ENCODE measurements at places on chromosomes 16 and 17.

DNA sequence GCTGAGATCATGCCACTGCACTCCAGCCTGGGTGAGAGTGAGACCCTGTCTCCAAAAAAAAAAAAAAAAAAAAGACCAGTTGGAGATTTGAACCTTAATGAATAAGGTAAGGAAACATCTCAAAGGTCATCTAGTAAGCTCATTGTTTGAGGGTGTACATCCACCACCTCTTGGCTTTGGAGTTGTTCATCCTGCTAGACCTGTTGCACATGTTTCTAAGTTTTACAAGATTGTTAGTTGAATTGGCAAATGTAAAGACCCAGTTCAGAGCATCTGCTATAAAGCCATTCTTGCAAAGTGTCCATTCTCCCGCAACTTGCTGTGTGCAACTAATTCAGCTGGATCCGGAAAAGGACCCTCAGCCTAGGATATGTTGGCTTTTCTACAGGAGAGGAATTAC, 1.5 kb downstream of the PSMD7 start:
- no peak for DNase-seq

GRCh38 chr16:12081048-12081404, 104.5 kb downstream of the SNX29 start:
- no peak for DNase-seq

DNA sequence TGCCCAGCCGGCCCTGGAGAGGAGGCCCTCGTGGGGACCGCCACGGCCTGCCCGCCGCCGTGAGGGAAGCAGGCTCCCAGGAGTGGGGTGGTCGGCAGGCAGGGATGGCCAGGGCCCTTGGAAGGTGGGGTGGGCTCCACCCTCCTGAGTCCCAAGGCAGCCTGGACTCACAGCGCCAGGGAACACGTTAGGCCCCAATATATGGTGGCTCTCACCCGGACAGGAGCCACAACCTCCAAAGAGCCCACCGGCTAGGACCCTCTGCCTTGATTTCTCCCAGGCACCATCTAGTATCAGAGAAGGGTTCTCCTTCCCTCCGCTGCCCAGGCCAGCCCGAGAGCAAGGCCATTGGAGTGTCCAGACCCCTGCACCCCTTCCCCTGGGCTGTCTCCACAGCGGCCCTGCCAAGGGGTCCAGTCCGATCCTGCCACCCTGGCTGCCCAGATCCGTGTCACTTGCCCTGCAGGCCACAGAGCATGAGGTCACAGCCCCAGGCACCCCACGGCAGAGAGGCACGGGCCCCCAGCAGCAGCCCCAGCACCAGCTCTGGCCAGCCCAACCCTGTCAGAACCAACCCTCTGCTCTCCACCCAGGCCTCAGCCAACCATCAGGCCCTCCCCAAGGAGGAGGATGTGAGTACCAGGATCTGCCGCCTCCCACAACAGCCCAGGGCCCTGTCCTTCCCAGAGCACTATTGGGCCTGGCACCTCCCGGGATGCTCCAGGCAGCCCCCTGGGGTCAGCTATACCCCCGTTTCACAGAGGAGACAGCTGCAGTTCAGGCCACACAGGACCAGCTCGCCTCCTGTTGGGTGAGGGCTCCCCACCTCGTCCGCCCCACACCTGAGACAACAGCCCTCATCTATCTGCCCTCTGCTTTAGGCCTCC, 1.1 kb upstream of the AXIN1 start:
- DNase-seq: no peak

DNA sequence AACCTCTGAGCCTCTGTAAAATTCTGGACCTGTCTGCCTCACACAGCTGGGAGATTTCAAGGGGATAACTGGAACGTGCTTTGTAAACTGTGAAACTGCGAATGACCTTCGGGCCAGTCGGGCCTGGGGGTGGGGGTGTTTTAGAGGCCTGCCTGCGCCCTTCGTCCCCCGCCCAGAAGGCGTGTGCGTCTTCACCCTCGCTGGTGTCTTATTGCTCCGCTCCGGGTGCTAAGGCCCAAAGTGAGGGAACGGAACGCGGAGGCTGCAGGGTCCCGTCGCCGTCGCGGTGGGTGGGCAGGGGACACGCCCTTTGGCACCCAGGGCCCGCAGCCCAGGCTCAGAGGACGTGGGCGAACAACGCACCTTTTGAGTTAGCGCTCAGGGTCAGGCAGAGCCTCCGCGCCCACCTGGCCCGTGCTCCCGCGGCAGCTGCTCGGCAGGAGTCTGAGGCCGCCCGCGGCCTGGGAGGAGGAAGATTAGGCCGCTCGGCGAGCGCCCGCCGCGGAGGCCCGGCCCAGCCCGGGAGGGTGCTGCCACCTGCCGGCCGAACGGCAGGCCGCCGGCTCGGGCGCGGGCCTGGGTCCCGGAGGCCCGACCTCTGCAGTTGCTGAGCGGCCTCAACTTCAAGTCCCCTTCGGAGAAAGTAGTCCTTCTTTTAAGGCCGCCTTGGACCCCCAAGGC, 29.7 kb downstream of the DCAKD start:
- DNase-seq: peak; percentile 53

DNA sequence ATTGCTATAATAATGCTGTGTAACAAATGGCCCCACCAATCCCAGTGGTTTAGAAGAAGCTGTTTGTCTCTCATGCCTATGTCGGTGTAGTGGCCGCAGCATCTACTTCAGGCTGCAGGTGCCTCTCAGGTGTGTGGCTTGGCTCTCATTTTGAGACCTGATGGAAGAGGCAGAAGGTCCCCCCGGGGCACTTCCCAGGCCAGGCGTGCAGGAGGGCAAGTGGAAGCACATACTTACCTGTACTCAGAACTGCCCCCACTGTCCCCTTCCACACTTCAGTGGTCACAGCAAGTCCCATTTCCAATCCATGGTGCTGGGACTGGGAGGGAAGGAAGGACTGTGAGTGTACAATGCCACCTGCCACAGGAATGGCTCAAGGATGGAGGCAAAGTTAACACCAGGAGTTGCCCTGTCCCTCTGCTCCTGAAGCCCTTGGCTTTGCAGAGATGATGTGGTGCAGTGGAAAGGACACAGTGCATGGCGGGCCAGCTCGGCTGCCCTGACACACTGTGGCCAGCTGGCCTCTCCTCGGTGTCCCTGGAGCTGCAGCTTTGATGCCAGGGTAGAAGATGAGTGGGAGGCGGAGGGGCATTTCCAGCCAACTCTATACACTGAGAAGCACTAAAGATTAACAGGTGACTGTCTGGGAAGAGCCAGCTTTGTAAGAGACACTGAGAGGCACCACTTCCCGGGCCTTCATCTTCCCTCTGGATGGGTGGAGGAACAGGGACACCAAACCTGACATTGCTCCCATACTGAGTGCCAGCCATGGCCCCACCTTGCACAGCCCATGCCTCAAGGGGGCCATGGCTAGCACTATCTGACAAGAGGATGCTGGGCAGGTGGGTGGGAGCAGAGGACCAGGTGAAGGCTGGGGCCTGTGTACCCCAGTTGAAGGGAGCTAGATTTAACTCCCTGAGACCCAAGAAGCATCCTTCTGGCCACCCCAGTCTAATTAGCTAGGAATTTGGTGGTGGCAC, 105.9 kb downstream of the METRNL start:
- DNase-seq: no peak

DNA sequence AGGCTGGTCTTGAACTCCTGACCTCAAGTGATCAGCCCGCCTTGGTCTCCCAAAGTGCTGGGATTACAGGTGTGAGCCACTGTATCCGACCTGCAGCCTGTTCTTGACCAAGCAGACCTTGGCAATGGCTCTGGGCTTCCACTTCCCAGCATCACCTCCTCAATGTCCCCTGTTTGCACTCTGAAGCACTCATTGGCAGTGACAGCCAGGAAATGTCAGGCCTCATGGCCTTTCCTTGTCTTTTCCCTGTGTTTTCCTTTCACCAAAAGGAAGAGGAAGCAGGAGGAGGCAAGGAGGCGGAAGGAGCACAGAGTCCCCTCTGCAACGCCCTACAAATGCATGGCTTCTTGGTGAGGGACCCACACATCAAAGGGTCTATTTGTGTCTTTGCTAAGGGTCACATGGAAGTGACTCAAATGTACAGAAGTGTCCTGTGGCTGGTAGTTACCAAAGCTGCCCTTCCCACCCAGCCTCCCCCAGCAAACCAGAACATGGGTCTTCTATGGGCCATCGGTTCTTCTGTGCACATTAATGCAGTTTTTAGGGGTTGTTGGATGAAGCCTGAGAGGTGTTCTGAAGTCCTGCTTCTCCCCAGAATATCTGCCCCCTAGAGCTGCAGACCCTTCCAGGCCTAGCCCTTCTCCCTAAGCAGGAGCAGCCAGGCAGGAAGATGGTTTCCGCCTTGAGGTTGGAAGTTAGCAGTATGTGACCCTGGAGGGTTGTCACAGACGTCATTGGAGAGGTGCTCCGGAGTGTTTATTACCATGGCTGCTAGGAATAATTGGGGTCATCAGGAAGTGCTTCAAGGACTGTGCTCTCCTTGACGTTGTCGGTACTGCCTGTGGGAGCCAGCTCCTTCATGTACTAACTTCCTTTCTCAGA, 60.8 kb downstream of the WIPI1 start:
- no peak for DNase-seq
